ENCODE measurements at places on chromosomes 7 and 10. TPM values are rescaled to one million over a fixed set of nuclear protein-coding genes. Genes with fewer than 3 reads are reported as not detected.

GRCh38 chr7:77985974-77986339, 187.4 kb downstream of the PHTF2 start:
- DNase-seq = no peak

DNA sequence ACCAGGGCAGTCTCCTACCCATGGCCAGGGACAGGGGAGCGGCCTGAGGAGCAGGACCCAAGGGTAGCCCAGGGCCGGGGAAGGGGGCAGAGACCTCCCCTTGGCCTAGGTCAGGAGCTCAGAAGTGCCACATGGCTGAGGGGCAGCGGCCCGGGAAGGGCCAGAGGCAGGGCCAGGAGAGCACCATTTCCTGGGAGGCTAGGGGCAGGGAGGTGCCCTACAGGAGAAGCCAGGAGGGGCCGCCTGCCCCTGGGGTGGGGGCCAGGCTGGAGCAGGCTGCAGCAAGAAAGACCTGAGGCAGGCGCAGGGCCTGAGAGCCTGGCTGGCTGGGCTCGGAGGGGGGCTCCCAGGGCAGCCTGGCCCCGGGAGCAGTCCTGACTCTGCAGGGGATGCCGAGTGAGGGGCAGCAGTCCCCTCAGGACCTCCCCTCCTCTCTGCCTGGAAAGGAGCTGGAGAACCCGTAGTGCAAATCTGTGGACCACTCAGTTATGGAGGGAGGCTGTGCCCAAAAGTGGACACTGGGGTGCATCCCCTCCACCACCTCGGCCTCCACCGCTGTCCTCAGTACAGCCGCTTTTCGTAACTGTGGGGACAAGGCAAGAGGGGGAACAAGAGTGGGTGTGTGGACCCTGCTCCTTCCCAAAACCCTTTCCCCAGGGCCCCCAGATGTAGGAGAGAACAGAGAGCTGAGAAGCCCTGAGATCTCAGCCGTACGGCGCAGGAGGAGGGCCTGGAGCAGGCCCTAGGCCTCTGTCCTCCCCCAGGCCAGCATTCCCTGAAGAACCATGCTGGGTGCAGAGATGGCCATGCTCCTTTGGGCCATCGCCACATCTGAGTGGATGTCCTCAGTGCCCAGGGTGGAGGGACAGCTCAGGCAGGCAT, 17.1 kb downstream of the IMPDH1 start:
- no peak for DNase-seq

GRCh38 chr10:114346176-114347031, 57.9 kb downstream of the AFAP1L2 start:
- DNase-seq = no peak

DNA sequence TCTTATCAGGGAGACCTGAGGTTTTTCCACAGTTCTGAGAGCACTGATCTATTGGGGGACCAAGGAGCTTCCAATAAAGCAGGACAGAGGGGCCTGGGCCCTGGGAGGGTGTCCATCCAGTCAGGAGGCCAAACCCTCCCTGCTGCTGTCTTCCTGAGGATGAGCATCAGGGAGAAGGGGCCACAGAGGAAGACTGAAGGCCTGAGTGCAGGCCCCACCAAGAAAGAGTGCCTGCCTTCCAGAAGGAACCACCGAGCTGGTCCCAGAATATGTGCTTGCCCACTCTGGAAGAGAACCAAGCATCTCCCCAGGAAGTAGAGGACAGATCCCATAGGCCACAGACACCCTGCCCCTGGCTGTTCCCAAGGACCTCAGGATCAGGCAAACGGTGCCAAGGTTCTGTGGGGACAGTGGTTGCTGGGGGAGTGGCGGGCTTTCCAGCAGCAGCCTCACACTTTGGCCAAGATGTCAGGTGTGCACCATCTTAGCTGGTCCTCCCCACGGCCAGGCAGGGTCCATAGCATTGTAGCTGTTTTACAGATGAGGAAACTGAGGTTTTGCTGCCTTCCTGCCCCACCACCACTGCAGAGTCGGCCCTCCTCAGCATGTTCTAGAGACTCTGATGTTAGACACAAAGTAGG, 199.4 kb downstream of the GRID1 start:
- DNase-seq = no peak

- DNase-seq = peak; percentile 55
Measured at GRCh38 chr10:84076047-84076388, 63.3 kb upstream of the GHITM start.

Gene HMX3
- not detected for total RNA-seq
